ENCODE measurements at places on chromosomes 7 and 10. TPM values are rescaled to one million over a fixed set of nuclear protein-coding genes. Genes with fewer than 3 reads are reported as not detected.

Gene AOAH
- total RNA-seq, result 1.9 TPM

Gene TRPV5
- not detected for total RNA-seq

Gene RAB19
- total RNA-seq, result not detected

Gene PCDH15
- total RNA-seq, result 0.41 TPM

Gene HOXA6
- total RNA-seq, result not detected

Gene SUGCT
- total RNA-seq, result 4.4 TPM

Gene CTAGE6
- not detected for total RNA-seq

Gene DYDC2
- not detected for total RNA-seq

Gene FAM131B
- 0.73 TPM for total RNA-seq

Gene MCMBP
- total RNA-seq, result 30.5 TPM

Gene RGR
- total RNA-seq, result 1.9 TPM

GRCh38 chr10:118290471-118290995 is 51.6 kb downstream of the FAM204A start:
- no peak for DNase-seq

DNA sequence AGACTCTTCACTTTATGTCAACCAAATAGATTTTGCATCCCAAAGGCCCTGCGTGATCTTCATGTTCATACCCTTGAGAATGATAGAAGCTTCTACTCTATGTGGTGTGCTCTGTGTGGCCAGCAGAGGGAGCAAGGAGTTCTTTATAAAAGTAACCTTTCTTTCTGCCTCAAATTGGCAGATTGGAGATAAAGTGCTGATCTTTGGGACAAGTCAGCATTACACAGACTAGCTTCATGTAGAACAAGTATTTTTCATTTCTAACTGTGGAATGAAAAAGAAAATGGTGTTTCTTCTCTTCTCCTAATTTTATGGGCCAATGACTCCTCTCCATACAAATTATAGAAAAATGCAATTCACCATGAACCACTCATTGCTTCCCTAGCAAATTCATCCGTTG is 1214.1 kb downstream of the SORCS1 start:
- peak; percentile 62 for DNase-seq

GRCh38 chr7:88480896-88481295 is 174.2 kb upstream of the STEAP4 start:
- DNase-seq, result no peak

DNA sequence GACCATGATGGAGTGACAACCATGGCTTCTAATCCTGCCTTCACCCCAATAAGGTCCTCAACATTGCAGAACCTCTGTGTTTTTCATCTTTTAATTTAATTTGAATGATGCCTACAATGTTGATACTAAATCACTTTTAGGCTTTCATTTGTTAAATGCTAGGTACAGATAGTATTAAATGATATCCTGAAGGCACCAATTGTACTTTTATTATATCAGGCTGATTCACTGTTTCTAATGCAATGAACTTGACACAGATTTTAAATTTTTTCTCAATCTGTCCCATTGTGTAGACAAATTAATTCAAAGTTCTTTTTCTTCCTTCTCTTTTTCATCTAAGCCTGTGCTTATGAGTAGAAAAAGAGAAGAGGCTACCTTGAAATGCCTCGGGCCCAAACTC is 5.2 kb downstream of the EPDR1 start:
- no peak for DNase-seq

GRCh38 chr7:112869111-112869774 is 79.0 kb upstream of the TMEM168 start:
- DNase-seq, result peak; percentile 43

- DNase-seq, result no peak
Observed at GRCh38 chr10:88672041-88672440, 7.8 kb downstream of the LIPF start.

- DNase-seq, result no peak
Observed at GRCh38 chr7:131900785-131901287, 344.4 kb upstream of the PODXL start.

DNA sequence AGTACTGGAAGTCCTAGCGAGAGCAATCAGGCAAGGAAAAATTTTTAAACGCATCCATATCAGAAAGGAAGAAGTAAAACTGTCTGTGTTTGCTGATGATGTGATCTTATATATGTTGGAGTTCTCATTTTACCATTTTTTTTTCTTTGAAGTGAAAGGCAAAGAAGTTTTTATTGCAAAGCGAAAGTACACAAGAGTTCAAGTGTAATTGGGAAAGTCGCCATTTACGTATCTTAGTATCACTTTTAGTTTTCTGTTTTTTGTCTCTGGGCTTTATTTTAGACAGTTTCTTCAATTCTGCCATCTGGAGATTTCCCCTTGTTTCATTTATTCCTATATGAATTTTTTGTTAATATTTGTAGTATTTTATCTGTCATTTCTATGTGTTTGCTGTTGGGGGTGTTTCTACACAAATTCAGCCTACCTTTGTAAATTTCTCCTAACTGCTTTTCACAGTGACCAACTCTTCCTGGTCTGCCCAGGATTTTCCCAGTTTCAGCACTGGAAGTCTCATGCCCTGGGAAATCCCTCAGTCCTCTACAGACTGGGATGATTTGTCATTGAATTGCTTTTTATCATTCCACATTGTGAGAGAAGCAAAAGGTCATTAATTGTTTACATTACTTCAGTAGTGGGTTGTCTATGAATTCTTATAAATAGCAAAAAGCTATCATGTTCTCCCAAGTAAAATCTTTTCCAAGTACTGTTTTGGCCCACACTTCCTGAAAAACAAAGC is 23.2 kb downstream of the BET1 start:
- no peak for DNase-seq

GRCh38 chr7:45163692-45164052 is 6.1 kb downstream of the RAMP3 start:
- no peak for DNase-seq

DNA sequence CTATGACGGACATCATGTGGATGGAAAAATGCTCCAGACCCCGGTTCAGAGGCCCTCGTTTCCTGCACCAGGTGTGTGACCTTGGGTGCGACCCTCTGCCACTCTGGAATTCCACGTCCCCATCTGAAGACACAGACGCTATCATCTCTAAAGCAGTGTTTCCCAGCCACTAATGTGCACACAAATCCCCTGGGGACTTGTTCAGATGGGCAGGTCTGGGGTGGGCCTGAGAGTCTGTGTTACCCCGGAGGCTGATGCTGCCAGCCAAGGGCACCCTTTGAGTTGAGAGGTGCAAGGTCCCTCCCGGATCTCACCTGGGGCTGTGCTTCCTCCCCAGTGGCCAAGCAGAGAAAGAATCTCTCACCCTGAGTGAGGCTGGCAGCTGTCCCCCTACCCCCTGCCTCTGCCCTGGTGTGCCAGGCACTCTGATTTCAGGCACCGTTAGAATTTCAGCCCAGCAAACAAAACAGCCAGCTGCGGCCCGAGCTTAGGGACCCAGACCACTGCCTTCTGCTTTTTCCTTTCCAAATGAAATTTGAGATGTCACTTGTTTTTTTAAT is 90.0 kb downstream of the SLIT1 start:
- DNase-seq, result no peak

DNA sequence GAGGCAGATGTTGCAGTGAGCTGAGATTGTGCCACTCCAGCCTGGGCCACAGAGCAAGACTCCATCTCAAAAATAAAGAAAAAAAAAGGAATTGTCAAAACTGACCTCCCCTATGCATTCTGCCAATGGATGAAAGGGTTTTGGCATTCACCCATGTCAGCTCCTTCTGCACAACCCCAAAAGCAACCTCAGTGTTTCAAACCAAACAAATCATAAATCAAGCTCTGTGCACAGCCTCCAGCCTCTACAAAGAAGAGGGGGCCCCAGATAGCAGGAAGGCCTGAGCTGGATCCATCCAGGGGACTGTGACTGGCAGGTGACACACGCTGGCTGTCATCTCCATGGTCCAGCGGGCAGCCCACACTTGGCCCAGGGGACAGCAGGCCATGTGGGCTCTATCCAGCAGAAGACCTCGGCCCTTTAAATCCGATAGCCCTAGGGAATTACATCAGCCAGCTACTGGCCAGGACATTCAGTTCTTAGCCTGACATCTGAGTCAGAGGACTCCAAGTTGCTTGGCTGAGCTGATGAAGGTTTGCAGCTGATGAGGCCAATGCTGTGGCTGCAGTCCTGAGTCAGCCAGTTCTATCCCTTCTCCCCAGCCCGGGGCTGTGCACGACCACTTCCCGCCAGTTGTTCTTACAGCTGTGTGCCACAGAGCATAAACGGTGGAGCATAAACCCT is 52.0 kb upstream of the FIGNL1 start:
- peak; percentile 86 for DNase-seq

DNA sequence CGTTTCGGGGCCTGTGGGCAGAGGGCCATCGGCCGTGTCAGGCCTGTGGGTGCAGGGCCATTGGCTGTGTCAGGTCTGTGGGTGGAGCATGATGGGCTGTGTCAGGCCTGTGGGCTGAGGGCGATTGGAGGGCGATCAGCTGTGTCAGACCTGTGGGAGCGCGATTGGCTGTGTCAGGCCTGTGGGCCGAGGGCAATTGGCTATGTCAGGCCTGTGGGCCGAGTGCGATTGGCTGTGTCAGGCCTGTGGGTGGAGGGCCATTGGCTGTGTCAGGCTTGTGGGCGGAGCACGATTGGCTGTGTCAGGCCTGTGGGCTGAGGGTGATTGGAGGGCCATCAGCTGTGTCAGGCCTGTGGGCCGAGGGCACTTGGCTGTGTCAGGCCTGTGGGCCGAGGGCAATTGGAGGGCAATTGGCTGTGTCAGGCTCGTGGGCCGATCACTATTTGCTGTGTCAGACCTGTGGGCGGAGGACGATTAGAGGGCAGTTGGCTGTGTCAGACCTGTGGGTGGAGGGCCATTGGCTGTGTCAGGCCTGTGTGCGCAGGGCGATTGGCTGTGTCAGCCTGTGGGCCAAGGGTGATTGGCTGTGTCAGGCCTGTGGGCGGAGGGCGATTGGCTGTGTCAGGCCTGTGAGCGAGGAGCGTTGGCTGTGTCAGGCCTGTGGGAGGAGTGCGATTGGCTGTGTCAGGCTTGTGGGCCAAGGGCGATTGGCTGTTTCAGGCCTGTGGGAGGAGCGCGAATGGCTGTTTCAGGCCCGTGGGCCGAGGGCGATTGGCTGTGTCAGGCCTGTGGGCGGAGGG is 54.1 kb downstream of the DYNC2I1 start:
- no peak for DNase-seq

DNA sequence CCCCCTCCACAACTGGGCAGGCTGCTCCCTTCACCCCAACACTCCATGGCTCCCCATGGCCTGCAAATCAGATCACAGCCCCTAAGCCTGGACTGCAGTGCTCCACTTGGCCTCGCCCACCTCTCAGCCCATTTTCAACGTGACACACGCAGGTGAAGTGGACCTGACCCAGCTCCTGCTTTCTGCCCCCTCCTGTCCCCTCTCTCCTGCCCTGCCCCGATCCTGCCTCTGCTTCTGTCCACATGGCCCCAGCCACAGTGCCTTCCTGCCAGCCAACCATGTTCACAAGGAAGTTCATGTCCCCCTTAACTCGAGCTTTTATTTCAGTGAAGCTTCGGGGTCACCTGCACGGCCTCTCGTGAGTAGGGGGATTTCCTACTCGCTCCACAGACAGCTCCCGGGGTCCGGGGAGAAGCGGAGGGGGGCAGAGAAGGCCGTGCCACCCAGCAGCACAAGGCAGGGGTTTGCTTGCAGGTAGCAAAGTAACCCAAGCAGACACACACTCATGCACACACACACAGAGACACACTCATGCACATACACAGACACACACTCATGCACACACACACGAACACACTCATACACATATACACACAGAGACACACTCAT is 537.5 kb downstream of the DNAJB6 start:
- no peak for DNase-seq

DNA sequence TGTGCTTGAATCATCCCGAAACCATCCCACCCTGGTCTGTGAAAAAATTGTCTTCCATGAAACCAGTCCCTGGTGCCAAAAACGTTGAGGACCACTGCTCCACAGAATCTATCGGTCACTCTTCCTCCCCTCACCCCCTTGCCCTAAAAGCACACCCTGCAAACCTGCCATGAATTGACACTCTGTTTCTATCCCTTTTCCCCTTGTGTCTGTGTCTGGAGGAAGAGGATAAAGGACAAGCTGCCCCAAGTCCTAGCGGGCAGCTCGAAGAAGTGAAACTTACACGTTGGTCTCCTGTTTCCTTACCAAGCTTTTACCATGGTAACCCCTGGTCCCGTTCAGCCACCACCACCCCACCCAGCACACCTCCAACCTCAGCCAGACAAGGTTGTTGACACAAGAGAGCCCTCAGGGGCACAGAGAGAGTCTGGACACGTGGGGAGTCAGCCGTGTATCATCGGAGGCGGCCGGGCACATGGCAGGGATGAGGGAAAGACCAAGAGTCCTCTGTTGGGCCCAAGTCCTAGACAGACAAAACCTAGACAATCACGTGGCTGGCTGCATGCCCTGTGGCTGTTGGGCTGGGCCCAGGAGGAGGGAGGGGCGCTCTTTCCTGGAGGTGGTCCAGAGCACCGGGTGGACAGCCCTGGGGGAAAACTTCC is 784 bp upstream of the SERPINE1 start:
- no peak for DNase-seq

- no peak for DNase-seq
Observed at GRCh38 chr10:61964949-61965702, 63.6 kb downstream of the ARID5B start.

DNA sequence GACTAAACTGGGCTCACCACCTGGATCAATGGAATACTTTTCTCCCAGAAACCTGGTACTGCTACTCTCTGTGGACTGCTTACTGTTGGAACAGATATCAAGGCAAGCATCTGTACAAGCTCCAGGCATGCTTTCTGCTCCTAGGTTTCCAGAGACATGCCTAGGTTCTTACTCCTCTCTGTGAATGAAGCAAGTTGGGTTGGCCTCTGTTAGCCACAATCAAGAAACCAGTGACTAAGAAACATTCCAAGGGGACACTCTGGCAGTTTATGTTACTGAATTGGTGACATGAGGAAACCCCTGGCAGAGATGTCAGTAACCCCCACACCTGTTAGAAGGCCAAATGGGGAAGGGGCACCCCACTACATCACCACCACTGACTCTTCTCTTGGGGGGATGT is 121.9 kb downstream of the GFRA1 start:
- DNase-seq, result no peak

GRCh38 chr7:74690474-74690873 is 33.0 kb downstream of the GTF2I start:
- no peak for DNase-seq

- no peak for DNase-seq
Observed at GRCh38 chr10:122674781-122675180, 24.9 kb downstream of the C10orf120 start.

DNA sequence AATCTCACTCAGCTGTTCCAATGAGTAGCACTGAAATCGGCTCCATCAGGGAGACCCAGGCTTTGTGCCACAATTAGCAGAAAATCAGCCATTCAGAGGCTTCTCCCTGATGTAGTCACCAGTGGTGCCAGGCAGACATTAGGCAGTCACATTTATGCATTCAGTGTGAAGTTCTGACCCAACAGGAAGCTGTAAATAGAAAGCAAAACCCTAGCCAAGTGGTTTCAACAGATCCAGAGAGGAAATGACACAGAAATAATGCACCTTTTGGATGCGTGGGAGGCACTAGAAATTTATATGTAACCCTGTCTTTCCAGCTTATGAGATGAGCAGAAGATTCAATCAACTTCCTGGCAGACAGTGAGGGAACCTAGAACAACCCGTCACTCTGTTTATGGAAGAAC is 186.4 kb downstream of the PDE1C start:
- DNase-seq, result no peak

- DNase-seq, result no peak
Observed at GRCh38 chr7:11252705-11253272, 279.1 kb downstream of the PHF14 start.
